ENCODE measurements at places on chromosomes 16 and 17.

DNA sequence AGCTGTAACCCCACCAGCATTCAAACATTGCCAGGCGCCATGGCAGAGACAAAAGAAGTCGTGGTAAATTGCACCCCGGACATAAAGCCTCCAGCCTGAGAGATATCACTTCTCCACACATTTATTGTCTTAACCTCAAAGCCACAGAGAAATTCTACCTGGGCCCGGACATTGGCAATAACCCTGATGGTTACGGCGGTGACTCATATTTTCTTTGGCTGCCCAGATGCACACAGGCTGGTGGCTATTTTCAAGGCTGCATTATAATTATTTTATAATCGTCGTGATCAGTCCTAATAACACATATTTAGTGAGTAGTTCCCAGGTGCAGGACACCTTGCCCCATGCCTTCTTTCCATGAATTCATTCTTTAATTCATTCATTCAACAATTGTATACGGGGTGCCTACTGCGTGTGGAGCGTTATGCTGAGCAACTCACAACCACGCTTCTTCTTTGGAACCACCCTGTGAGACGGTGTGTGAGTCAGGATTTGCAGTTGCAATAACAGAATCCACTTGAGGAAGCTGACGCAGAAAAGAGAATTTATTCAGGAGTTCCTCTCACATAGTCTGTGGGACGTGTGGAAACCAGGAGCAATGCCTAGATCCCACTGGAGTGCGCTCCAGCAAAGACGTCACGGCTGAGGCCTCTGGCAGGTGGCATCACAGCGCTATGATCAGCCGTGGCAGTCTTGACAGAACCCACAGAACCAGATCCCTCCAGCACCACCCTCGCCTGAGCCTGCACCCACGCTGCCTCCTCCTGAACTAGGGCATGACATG, 245.7 kb downstream of the FOXL1 start:
- DNase-seq: no peak

DNA sequence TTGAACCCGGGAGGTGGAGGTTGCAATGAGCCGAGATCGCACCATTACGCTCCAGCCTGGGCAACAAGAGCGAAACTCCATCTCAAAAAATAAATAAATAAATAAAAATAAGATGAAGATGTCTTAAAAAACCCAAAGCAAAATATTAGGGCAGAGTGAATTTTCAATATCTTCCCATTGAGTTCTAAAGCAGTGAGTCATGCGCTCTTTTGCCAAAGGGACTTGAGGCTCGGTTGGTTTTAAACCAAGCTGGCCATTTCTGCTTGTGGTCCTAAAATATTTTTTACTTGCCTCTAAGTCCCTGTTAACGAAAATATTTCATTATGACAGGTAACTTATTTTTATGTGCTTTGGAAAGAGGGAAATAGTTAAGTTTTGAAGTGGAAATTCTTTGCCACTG, 4.7 kb downstream of the PAFAH1B1 start:
- no peak for DNase-seq

- DNase-seq: no peak
Observed at GRCh38 chr16:50316848-50317630, 50.7 kb downstream of the ADCY7 start.

DNA sequence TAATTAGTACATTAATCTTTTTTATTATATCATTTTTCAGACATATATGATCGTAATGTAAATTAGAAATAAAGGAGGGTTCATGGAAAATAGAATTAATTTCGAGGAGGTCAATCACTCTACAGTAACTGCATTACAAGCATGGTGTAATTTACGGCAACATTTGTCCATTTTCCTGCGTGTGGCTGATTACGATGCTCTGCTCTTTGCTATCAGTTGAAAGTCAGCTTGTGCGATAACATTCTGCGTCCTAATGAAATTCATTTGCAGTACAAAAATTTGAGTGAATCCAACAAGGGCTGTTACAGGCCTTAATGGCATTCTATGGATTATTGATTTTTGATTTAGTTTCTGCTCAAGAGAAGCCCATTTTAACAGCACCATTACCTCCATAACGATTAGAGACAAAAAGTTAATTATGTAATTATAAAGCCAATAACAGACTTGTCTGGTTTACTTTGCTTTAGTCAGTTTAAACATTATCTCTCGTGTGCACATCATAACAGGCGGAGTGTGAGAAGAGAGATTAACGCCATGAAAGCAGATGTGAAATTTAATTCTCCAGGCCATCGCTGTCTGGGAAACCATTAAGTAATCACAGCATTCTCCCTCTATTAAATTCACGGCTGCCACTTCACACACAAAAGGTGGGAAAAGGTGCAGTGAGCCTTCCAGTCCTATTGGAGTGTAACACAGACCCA, 256.4 kb upstream of the IRX3 start:
- no peak for DNase-seq

GRCh38 chr17:2798678-2799077, 2.4 kb downstream of the RAP1GAP2 start:
- DNase-seq: no peak

DNA sequence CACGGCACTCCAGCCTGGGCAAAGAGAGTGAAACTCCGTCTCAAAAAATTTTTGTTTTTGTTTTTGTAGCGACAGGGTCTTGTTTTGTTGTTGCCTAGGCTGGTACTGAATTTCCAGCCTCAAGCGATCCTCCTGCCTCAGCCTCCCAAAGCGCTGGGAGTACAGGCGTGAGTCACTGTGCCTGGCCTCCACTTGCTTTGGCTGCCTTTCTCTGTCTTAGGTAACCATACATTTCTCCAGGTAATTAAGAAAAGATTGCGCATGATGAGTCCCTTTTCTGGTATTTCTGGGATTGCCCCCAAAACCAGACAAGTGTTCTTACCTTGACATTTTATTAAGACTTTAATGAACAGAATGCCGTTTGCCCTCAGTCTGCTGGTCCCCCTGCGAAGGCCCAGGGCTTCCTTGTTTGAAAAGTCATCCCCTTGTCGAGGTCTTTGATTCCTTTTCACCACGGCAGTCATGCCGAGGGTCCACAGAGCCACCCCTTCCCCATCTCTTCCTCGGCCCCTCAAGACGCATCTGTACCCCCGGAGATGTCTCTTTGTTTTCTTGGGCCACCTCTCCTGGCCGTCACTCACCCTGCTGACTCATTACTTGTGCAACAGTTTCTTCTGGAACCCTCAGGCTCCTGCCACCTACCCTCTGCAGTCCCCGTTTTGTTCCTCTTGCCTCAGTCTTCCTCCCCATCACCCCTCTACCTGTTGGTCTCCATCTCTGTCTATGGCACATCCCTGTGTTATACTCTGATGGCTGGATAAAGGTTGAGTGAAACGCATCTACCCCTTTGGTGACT, 151.0 kb downstream of the SEC14L1 start:
- DNase-seq: no peak

DNA sequence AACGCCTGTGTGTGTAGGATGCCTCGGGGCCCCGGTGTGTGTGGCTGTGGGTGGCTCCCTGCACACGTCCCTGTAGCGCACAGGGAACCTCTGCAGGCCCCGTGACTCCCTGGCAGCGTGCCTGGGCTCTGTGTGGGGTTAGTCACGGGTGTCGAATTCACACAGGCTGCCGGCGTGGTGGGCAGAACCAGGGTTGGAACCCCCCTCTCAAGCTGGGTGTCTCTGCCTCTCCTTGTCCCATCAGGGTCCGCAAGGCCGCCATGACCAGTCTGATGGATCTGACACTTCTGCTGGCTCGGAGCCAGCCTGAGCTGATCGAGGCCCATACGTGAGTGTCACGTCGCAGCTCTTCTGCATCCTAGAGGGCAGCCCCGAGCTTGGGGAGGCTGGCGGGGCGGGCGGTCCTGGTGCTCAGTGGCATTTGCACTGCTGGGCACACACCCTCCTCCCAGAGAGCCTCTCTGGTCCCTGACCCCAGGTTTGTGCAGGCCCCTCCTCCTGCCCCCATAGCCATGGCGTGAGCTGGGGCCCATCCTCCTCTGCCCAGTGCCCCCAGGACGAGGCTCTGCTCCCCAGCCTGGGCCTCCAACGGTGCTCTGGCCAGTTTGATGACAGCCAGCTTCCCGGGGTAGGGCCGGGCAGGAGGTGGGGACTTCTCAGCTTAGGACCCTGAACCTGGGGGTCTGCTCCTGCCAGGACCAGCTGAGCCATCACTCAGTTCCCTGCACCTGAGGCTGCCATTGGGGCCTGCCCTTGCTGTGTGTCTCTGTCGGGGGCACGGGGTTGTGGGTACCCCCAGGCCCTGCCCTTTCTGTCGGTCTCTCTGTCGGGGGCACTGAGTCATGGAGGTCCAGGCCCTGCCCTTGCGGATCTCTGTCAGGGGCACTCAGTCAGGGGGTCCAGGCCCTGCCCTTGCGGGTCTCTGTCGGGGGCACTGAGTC, 88.1 kb upstream of the ZNF750 start:
- peak; percentile 10 for DNase-seq

GRCh38 chr16:65104471-65104870, 17.4 kb downstream of the CDH11 start:
- no peak for DNase-seq

DNA sequence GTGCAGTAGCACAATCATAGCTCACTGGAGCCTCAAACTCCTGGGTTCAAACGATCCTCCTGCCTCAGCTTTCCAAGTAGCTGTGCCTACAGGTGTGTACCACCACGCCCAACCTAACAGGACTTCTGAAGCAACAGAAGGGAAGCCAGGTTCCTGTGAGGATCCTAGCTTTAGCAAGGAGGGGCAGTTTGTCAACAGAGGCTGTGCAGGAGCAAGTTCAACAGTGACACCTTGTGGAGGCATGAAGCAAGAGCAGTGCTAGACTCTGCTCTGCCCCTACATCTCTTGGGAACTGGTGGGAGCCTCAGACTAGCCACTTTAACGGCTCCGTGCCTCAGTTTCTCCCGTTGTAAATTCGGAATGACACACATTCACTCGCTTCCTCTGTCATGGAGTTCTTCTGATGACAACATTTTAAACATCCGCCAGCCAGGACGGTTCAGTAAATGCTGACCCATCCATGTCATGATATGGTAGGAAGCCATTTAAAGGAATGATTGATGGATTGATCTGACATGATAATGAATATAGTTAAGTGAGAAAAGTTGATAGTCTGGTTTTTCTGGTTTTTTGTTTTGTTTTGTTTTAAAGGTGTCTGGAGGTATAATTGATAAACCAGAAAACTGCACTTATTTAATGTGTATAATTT, 218.7 kb downstream of the MRTFB start:
- DNase-seq: no peak

GRCh38 chr16:82585675-82586074, 41.1 kb upstream of the CDH13 start:
- DNase-seq: no peak

- no peak for DNase-seq
Observed at GRCh38 chr17:56130026-56130425, 23.2 kb upstream of the ANKFN1 start.

DNA sequence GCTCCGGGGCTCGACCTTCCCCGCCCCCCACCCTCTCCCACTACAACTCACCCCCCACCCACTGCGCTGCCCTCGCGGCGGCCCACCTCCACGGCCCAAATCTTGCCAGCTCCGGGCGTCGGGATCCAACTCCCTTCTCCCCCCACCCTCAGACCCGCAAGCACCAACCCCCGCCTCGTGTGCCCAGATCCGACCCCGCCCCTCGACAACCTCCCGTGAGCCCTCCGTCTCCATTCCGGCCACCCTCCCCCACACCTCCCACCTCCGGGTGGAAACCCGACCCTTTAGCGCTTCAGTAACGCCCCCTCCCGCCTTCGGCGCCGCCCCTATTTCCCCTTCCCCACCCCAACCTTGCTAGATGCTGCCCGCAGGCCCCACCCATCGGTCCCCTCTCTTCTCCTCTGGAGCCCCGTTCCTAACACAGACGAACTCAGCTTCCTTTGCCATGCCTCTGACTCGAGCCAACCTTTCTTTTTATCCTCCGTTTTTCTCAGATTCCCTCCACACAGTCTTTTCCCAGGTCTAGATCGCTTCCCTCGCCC, 717 bp downstream of the UBE2Z start:
- DNase-seq: peak; percentile 89

DNA sequence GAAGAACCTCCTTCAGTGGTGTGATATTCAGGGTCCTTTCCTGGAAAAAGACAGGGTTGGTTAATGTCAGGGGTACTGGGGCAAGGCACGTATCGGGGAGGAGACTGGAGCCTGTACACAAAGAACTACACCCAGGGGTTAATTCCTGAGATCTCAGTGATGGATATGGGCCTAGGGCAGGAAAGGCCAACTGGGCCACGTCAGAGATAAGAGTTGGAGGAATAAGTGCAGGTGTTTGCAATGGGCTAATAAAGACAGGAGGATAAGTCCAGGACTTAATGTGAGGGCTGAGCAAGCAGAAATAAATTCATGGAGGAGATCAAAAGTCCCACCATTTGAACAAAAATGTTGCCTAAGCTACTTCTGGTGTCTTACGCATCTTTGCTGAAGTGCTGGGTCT, 10.4 kb upstream of the HERPUD1 start:
- DNase-seq: no peak

GRCh38 chr17:71942626-71943025, 178.2 kb upstream of the SOX9 start:
- no peak for DNase-seq

GRCh38 chr16:2054543-2055245, 6.9 kb downstream of the TSC2 start:
- no peak for DNase-seq

DNA sequence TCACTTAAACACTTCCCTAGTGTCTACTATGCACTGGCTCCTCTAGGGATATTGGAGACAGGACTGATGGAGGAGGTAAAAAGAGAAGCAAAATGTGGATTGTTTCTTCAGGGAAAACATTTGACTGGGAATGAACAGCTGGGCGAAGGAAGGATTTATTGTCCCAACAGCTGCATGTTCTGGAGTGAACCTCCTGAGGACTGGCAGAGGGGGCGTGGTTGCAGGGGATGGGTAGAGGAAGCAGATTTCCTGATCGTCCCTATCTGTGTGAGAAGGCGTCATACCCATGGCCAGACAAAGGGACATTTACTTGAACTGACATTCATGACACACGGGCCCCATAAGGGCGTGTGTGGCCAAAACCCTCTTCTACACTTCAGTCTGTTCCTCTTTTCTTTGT, 321.5 kb downstream of the MAP2K4 start:
- DNase-seq: no peak

GRCh38 chr16:68943961-68944360, 100.6 kb downstream of the TANGO6 start:
- DNase-seq: no peak

- DNase-seq: no peak
Observed at GRCh38 chr17:74332017-74332650, 6.1 kb downstream of the KIF19 start.

GRCh38 chr17:7219812-7220592, at the start of the genes ACADVL and DLG4:
TSS of gene ACADVL (plus strand) at chr17:7219938. CDS start at chr17:7219985, 47 bp downstream.
TSS of gene DLG4 (minus strand) at chr17:7219836.
- peak; percentile 80 for DNase-seq

Measured in CD4-positive, alpha-beta T cell treated with Interleukin-15 for 1 hour (primary cell).